H4 (cell line): ENCODE measurements at places on chromosomes 11 and 22.

DNA sequence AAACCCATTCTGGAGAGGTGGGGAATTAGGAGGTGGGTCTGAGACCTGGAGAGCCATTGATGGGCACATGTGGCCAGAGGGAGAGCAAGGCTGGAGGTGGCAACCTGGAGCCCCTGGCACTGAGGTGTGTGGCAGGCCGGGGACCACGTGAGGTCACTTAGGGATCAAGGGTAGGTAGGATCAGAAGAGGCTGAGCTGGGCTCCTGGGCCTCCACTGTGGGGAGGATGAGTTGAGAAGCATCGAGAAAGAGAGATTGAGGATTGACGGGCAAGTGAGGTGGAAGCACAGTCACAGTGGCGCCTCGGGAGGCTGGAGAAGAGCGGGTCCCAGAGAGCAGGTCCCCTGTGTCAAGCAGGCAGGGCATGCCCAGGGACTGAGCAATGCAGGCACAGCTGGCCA lies 4.1 kb downstream of the GNAZ start:
- DNase-seq, result no peak

- DNase-seq, result no peak
These were observed 27.3 kb upstream of the ELF5 start for GRCh38 chr11:34540870-34541269.

- no peak for DNase-seq
These were observed 256.1 kb upstream of the UBASH3B start for GRCh38 chr11:122399375-122399774.

DNA sequence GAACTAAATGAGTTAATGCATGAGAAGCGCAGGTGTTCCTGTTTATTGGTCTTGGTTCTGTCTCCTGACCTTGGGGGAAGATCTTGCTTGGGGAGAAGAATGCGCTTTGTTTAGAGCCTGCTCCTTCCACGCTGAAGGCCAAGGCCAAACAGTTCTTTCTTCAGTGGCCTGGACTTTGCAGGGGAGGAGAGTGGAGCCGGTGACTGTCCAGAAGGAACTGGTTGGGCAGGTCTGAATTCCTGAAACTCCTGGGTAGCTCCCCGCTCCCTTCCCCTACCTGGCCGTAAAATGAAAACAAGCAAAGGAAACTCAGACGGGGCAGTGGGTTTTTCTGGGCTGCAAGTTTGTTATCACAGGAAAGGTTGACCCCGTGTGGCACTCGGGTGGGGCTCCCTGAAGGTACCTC lies 3.6 kb downstream of the ARHGAP8 start:
- no peak for DNase-seq

DNA sequence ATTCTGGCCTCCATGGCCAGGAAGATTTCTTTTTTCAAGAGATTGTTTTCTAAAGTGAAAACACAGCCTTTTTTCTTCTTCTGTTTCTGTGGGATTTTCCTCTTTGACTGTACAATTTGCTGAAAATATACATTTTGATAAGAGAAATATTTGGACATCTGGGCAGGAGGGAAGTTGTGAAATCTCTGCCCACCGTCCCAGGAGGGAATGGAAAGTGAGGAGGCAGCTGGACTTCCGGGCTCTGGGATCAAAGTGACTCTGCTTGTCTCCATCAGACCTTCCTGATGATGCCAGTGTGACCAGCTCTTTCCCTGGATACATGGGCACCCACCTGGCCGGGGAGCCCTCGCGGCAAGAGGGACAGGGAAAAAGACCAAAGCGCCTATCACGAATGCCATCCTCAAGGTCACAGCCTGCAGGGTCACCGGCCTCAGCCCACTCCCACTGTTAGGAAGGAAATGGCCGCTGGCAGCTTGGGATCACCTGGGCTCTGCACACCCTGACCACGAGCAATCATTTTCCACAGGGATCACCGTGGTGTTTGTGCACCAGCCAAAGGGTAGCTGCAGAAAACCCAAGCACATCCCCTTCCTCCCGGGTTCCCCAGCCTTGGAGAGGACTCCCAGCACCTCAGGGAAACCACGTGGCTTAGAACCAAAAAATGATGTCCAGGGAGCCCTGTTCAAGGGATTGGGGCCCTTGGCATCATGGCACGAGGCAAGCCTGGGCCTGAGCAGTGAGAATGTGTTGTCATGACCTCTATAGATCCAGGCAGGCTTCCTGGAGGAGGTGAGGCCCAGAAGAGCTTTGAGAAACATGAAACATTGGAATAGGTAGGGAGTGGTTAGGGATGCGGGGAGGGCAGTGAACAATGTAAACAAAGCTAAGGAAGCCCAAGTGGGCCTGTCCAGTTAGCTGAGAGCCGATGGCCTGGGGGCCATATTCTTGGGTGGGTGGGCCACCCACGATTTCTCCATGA lies 29.1 kb upstream of the CCND1 start:
- no peak for DNase-seq

DNA sequence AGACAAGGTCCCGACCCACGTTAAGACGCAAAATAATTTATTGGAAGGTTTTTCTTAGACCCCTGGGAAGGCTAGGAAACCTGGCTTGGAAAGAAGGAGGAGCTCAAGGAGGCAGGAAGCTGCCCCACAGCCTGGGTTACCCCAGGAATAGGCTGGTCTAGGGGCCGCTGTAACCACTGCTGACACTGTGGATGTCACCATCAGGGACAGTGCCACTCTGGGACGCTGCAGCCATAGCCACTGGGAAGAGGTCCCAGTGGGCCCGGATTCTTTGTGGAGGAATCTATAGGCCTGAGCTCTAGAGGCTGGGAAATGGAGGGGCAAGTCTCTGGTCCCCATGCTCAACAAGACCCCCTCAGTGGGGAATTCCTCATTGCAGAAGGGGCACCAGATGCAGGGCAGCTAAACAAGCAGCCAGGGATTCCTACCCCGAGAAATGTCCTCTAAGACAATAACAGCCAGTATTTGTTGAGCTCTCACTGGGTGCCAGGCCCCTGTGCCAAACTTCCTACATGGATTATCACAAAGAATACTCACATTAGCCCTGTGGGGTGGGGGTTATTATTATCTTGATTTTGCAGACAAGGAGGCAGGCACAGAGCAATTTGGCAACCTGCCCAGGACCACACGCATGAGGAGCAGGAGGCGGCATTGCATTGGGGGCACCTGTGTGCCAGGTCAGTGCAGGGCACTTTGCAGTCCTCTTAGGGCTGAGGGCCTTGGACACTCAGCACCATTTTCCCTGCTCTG lies 19.5 kb upstream of the CHKA start:
- no peak for DNase-seq

- DNase-seq, result no peak
These were observed 7.0 kb downstream of the USH1C start for GRCh38 chr11:17537261-17537660.

DNA sequence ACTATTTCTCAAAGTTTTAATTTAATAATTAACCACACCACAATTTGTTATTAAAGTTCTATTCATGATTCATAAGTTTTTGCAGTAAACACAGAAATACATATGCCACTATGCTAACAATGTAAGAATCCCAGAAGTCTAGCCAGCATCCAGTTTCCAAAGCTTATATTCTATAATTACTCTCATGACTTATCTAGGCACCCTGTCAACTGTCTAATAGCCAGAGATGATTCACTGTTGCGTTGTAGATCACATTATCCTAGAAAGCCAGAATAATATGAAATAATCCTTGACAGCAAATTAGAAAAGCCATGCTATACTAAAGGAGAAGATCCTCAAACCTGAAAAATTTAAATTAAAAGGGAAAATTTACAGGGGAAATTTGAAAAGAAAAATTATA lies 141.0 kb downstream of the SOX6 start:
- DNase-seq, result no peak

DNA sequence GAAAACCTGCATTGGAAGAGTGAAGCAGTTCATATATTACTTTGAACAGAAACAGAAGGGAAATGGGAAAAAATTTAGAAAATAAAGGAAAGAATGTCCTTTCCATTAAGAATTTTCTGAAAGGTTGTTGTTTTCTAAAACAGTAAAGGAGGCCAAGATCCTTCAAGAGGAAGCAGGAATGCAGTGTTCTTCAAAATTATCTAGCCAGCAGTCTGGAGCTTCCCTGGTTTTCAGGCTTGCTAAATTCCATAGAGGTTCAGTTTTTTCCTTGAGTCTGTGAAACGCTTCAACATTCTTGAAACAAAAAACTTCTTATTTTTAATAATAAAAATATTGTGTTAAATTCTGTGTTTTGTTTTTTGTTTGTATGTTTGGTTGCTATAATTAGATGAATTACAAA lies 189.0 kb upstream of the ANO3 start:
- DNase-seq, result no peak

DNA sequence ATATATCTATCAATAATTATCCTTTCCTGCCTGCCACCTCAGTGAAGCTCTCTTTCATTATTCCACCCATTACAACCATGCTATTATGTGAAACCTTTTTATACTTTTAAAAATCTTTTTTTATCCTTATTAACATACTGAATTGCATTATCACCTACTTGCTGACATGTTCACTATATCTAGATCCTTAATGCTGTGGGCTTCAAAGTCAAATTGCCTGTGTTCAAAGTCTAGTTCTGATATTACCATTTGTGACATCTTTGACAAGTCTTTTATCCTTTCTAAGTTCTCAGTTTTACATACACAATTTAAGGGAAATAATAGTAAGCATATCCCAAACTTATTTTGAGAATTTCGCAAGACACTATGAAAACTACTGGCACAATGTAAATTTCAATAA lies 2239.4 kb downstream of the LRRC4C start:
- DNase-seq, result no peak

DNA sequence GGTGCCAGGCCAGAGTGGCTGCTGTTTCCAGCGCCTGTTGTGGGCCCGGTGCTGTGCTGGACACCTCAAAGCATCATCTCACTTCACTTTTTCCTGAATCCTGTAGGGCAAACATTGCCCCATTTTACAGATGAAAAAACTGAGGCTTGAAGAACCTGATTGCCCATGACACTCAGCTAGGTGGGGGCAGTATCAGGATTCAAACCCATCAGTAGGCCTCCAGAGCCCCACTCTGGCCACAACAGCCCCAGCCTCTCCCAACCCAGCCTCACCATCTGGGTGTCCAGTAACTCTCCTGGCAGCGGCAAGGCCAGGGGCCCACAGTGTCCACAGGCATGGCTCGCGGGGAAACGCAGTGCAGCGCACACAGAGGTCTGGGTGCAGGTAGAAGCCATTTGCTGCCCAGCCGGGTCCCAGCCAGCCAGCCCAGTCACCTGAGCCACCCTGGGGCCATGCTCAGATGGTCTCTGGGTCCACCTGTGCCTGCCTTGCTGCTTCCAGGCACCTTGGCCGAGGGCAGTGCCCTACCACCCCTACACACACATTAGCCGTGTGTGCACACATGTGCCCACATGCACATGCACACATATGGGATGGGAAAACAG lies 11.5 kb downstream of the SLC22A12 start:
- no peak for DNase-seq

- no peak for DNase-seq
These were observed 480.3 kb downstream of the BRD1 start for GRCh38 chr22:49347376-49347775.

DNA sequence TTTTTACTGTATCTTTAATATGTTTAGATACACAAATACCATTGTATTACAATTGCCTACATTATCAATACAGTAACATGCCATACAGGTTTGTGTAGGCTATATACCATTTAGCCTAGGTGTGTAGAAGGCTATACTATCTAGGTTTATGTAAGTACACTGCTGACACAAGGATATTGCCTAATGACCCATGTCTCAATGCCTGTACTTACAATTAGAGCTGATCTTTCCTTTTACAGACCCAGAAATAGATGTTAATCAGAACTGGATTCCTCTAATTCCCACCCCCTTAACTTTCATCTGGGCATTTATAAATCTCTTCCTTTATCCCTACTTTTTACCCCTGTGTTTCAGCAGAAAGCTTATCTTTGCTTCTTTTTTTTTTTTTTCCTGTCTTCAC lies 229.5 kb downstream of the METTL15 start:
- DNase-seq, result no peak

- DNase-seq, result no peak
These were observed 287.4 kb downstream of the BUD13 start for GRCh38 chr11:116485425-116485824.

GRCh38 chr11:111980062-111980461 lies 42.9 kb downstream of the DIXDC1 start:
- DNase-seq, result no peak

GRCh38 chr11:17702876-17703275 lies 16.5 kb upstream of the MYOD1 start:
- no peak for DNase-seq

DNA sequence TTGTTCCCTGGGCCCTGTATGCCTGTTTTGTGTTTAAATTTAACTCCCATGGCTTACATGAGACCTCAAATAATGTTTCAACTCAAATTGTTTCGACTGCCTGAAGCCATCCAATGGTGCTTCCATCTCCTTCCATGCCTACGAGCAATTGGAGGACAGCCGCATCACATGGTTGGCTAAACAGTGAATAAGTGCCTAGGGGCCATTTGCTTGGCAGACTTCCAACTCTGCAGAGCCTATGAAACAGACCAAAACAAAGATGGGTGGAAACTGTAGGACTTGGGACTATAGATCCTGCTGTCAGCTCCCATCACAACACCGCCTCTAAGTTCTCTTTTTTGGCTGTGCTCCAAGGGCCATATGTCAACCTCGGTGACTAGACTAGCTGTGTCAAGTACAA lies 84.1 kb downstream of the PARVA start:
- peak; percentile 23 for DNase-seq

- DNase-seq, result peak; percentile 79
These were observed 51.5 kb downstream of the FAM181B start for GRCh38 chr11:82682003-82682751.

GRCh38 chr11:118911880-118912741 lies 13.6 kb downstream of the BCL9L start:
- DNase-seq, result peak; percentile 88

GRCh38 chr11:73542175-73542574 lies 55.7 kb downstream of the FAM168A start:
- no peak for DNase-seq

GRCh38 chr22:41757502-41757901 lies 43.0 kb upstream of the CCDC134 start:
- no peak for DNase-seq

DNA sequence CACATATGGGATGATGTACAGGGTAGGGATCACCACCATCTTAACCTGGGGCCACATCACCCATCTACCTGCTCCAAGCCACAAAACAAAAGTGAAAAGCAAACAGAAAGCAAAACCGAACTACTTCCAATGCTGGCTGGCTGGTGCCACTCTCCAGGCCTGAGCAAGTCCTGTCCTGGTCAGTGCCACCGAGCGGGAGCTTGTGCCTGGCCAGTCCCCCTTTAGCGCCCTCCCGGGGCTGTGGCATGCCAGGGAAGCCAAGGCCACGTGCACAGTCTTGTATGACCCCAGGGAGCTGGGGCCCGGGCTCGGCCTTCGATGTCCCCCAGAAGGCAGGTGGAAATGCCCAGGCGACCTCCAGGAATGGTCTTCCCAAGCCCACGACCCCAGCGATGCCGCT lies 17.9 kb upstream of the NAP1L4 start:
- no peak for DNase-seq
